ENCODE measurements at places on chromosomes 13 and 19.

DNA sequence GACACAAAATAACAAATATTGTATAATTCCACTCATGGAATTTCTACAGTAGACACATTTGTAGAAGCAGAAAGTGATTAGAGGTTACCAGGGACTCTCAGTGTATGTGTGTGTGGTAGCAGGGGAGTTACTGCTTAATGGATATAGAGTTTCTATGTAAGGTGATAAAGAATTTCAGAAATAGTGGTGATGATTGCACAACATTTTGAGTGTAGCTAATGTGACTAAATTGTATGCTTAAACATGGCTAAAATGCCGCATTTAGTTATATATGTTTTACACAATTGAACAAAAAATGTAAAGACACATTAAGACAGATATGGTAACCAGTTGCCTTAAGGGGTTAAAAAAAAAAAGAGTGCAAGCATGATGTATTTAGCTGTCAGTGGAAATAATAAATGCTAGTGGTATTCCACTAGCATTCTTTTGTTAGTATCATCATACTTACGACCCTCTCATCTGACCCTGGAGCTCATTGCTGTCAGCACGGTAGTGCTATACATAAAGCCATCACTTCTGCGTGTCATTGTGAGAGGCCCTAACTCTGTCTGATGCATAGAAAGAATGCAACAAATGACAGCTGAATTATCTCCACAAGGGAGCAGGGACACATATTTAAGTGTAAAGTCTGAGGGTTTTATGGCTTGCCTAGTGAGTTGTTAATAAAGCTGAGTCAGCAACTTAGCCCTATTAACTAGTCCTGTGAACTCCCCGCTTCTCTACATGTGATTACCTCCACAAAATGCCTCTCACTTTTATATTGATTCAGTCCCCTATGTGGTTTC lies 134.1 kb upstream of the RXFP2 start:
- DNase-seq: no peak

- peak; percentile 52 for DNase-seq
These were observed at the start of gene ARHGEF1 for GRCh38 chr19:41882568-41883462. Gene ARHGEF1 (plus strand): TSS chr19:41883184. CDS start chr19:41888083, 4,899 bp downstream.

DNA sequence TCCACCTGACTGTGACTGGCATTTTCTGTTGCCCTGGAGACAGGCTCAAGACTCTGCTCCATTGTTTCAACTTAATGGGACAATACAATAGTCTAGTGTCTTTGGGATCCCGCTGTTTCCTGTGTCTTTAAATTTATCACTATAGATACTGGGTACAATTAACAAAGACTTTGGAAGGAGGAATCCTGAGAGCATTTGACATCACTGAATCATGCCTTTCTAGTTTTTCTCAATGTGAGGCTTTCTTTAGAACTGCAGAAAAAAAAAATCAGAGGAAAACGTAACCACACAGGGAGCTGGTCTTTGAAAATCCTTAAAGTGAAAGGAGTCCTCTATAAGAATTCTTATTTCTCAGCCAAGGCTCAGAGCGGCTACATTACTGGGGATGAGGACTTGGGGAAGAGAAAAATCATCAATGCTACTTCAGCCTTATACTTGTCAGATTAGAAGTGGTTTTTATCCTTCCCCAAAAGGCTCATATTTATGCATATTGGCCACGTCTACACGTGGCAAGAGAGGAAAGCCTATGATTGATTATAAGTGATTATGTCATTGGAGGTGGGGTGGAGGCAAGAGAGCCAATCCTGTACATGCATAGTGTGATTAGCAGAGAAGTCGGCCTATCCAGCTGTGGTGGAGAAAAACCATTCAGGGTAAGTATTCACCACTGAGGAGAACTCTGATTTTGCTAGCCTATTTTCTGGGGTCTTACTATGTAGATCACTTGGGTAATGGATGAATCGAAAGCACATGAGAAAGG lies 34.4 kb upstream of the UBL3 start:
- DNase-seq: no peak

DNA sequence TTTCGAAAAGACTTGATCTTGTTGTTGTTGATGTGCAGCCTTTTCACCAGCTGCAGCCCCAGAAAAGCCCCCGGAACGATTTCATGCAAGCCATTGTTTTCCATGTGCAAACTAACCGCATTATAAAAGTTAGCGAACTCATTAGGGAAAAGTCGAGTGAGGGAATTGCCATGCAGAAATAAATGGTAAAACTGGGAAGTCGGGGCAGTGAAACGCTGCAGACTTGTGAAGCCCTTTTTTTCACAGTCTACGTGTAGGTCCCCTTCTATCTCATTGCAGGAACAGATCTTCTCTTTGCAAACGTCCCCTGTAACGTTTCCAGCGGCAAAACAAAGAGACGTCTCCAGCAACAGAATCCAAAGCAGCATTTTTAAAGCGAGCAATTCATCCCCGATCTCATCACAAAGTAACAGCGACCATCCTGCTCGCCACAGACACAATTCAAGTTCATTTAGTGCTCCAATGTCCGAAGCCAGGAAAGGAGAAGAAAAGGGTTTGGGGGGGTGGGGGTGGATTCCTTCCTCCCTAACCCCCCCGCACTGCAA lies 1.1 kb downstream of the SLITRK1 start:
- no peak for DNase-seq

GRCh38 chr19:37056776-37057175 lies 21.5 kb upstream of the ZNF420 start:
- no peak for DNase-seq

GRCh38 chr13:88958821-88959220 lies 1287.7 kb downstream of the SLITRK5 start:
- DNase-seq: no peak

- peak; percentile 24 for DNase-seq
These were observed 31.4 kb upstream of the MTIF3 start for GRCh38 chr13:27481766-27482165.

DNA sequence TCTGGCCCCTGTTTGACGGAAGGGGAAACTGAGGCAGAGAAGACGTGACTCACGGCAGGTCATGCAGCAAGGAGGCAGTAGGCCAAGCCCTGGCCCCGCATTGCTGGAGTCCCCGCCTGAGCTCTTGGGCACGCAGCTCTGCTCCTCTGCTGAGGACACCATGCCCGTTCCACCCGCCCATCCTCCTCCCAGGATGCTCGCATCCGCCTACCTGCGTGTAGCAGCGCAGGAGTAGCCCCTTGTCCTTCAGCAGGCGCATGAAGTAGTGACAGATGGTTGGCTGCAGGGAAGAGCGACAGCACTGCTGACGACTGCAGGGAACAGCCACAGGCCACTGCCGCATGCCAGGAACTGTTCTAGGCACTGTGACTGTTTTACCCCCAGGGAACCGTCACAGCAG lies 10.5 kb downstream of the SIRT2 start:
- no peak for DNase-seq

GRCh38 chr13:26976313-26976712 lies 195.3 kb downstream of the USP12 start:
- DNase-seq: no peak

DNA sequence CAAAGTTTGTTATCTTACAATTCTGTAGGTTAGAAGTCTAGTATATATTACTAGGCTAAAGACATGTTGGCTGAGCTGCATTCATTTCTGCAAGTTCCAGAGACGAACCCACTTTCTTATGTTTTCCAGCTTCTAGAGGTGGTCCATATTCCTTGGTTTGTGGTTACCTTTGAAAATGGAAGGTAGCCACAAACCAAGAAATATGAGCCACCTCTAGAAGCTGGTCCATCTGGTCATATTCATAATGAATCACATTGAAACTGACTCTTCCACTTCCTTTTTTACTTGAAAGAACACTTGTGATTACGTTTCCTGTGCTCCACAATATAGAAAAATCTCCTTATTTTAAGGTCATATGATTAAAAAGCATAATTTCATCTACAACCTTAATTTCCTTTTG lies 943.0 kb upstream of the PCDH9 start:
- DNase-seq: no peak

DNA sequence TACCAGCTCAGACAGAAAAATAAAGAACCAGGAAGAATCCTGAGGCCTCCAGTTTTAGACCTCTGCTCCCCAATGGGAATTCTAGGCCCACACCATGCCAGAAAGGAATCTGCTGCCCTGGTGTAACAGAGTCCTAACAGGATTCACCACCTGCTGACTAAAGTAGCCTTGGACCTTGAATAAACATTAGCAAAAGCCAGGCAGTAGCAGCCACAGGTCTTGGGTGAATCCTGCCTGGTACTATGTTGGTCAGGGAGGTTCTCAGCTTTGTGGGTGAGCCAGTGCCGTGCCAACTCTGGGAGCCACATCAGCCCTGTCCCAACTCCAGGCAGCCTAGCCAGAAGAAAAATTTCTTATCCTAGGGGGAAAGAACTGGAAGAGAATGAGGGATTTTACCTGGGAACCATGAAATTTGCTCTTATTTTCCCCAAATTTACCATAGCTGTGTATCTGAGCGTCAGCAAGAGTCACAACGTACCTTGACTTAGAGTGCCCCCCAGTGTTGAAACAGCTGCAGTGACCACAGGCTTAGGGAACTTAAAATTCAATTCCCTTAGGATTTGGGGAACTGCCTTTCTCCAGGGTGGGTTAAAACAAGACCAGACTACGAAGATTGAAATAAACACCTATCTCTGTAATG lies 1895.6 kb upstream of the PRR20A start:
- DNase-seq: no peak

Data from suppressor macrophage treated with lipopolysaccharide for 4 hours (primary cell).